Activated naive CD8-positive, alpha-beta T cell treated with anti-CD3 and anti-CD28 coated beads, Interleukin-2, amount 50 U/mL, for 24 hours (primary cell): ENCODE measurements at places on chromosomes 5 and 9.
A peak's percentile ranks its signal among the peaks of the same experiment; 100 is the strongest.

DNA sequence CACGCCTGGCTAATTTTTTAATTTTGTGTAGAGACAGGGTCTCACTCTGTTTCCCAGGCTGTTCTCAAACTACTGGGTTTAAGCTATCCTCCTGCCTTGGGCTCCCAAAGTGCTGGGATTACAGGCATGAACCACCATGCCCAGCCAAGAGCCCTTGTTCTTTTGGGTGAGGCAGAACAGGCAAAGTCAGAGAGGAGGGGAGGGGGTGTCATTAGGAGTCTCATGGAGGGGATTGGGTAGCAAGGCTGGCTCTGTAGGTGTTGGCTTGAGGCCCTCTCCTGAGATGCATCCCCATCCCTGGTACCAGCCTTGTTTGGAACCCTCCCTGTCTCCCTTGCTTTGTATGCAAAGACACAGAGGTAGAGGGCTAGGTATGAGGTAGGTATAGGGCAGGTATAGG is 24.1 kb downstream of the GSN start:
- DNase-seq: no peak

DNA sequence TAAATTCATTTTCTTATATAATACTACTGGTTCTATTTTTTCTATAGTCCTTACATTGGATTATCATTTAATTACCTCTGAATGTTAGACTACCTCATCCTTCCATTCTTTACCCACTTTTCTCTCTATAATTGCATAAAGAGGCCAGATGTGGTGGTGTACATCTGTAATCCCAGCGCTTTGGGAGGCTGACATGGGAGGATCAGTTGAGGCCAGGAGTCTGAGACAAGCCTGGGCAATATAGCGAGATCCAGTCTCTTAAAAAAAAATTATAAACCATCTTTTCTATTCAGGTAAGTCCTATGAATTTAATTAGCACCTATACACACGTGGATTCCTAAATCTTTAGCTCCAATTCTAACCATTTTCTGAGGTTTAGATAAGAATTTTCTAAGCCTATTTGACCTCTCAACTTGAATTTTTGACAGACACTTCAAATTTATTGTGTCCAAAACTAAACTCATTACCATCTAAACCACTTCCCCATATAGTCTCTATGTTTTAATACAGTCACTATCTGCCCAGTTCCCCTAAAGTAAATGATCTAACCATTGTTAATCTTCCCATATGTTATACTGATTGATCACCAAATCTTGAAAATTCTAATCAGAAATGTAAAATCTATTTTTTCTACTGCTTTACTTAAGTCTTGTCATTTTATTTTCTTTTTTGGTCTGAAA is 33.0 kb upstream of the CHD1 start:
- DNase-seq: no peak

- no peak for DNase-seq
Observed at GRCh38 chr5:156706631-156707030, 143.5 kb upstream of the PPP1R2B start.

GRCh38 chr5:19928562-19929421 is 59.2 kb downstream of the CDH18 start:
- no peak for DNase-seq

DNA sequence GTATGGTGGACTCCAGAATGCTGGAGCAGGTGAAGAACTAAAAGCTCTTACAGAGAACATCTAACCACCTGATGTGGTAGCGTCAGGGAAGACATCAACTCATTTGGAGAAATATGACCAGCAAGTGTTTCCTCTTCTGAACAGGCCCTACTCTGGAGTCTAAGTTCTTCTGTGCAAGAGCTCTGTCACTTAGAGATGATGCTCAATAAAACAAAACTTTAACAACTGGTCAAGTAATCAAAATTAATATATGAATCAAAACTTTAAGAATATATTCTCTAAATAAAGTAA is 85.8 kb downstream of the CYFIP2 start:
- no peak for DNase-seq

- DNase-seq: no peak
Observed at GRCh38 chr9:99560561-99560960, 261.1 kb upstream of the NR4A3 start.

DNA sequence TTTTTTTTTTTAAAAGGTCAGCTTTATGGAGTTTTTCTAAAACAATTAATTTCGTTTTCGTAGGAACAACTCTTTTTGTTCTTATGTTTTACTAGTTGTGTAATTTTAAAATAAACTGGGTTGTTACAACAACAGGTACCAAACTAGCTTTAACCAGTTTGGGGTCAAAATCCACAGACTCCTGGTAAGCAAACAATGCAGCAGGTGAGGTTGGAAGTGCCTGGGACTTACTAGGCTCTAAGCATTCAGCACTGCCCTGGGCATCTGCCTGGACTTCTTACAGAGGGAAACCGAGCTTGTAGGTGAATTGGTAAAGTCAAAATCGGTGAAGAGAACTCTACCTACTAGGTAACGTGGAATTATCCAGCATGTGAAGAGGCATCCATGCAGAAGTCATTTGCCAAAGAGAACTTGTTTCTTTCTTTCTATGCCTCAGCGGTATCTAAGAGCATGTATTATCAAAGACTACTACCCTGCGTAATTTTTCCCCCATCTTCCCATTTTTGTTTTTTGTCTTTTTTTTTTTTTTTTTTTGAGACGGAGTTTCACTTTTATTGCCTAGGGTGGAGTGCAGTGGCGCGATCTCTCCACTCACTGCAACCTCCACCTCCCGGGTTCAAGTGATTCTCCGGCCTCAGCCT is 145.4 kb downstream of the KCTD16 start:
- no peak for DNase-seq

GRCh38 chr5:129629575-129629974 is 118.3 kb upstream of the MINAR2 start:
- DNase-seq: no peak

DNA sequence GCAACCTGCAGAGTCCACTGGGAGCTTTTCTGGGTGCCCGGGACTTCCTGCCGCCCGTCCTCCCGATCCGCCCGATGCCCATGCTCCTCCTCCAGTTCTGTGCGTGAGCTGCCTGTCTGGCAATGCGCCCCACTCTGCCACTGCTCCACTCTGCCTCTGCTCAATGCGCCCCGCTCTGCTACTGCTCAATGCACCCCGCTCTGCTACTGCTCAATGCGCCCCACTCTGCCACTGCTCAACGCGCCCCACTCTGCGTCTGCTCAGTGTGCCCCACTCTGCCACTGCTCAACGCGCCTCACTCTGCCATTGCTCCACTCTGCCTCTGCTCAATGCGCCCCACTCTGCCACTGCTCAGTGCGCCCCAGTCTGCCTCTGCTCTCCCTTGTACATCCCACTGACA is 436.0 kb downstream of the NR2F1-AS1 start:
- no peak for DNase-seq

GRCh38 chr9:133112663-133113026 is 8.4 kb downstream of the RALGDS start:
- DNase-seq: no peak

DNA sequence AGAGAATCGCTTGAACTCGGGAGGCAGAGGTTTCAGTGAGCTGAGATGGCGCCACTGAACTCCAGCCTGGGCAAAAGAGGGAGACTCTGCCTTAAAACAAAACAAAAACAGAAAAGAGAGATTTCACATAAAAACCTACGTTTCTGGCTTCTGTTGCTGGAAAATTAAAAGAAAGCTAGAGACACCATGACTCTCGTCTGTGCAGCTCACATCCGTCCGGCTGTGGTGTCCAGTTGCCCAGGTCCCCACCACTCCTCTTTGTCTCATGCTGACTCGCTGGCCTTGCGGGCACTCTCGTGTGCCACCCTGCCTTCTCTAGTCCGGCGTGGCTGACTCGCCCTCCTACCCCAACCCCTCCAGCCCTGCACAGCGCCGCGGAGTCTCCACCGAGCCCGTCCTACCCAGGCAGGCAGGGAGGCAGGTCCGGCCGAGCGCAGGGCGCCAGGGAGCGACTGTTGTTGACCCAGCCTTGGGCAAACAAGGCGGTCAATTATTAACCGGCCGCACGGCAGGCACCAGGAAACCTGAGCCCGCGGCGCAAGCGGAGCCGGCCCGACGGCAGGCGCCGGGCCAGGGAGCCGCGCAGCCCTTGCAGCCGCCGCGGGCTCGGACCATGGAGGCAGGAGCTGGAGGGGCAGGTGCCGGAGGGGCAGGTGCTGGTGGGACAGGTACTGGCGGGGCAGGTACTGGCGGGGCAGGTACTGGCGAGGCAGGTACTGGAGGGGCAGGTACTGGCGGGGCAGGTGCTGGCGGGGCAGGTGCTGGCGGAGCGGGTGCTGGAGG is at the start of gene PRRT1B:
Gene PRRT1B, plus strand, starts transcription at position 521 of the 783 bp plus-strand sequence. Its CDS starts 93 bp downstream, at position 614.
- no peak for DNase-seq

DNA sequence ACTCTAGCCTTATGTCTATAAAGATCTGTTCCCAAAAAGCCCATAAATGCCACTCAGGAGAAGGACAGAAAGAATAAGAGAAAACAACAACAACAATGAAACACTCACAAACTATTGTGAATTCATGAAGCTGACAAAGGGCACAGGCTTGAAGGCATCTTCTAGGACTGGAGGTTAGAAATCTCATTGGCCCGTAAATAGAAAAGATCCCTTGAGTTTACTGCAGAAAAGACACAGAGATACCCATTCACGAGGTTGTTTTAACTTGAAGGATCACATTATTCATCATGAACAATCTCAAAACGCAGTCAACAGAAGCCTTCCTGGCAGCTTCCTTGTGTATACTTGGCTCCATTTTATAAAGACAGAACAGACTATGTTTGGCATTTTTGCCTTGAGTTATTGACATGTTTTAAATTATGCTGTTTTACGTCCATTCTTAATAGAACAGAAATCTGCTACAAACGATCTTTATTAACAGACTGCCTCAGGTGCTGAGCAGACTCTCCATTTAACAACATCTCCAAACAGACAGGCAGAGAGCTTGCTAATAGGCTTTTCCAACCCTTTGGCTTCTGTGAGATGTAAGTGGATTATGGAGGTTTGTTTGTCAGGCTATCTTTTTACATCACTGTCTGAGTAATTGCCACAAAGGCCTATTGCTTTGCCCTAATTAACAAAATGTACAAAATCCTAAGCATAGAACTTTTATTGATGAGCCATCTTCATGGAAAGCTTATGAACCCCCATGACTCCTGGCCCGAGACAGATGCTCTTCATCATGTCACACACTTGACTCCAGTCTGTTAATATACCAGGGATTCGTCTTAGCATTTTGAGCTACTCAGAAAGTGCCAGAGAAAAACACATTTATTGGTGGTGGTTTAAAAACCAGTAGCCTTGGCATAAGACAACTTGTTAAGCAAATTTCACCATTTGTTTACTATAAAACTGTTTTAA is 735.3 kb upstream of the ZNF608 start:
- DNase-seq: no peak

- DNase-seq: no peak
Observed at GRCh38 chr9:94511955-94512265, 43.0 kb upstream of the PCAT7 start.

GRCh38 chr5:145236983-145237382 is 598.2 kb downstream of the PRELID2 start:
- no peak for DNase-seq

DNA sequence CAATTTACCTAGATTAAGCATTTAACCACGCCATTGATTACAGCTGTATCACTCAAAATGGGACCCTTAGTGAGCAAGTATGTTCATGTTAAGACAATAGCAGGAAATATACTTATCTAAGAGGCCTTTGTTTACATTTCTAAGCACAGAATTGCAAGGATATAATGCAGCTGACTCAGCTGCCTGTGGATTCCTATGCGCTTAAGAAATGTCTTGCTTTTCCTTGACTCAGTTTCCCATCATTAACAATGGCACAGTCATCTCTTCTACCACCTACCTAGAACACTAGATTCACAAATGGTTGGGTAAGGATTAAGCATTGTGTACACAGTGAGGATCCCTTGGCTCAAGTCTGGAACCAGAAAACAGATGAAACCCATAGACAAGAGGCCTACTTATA is 163.8 kb downstream of the TSSK1B start:
- no peak for DNase-seq

DNA sequence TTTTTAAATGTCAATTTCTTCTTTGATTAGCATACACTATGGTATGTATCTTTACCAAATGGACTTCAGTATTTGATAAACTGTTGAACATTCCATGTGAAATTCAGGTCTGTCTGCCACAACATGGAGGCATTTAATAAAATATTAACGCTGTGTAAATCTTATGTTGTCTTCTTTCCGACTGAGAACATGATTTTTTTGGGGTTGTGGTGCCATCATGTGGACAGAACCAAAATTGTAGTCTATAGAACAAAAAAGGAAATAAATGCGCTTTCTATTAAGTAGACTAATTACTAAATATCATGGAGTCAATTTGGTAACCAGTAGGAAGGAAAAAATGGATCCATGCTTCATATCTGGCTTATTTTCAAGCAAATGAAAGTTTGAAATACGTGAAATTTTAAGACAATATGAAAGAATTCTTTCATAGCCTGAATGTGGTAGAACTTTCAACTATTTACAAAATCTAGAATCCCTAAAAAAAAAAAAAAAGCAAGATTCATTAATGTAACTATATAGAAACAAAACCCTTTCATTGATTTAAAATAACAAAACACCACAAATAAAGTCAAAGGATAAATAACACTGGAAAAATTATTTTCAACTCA is 2.8 kb upstream of the PLK2 start:
- peak; percentile 17 for DNase-seq

GRCh38 chr5:37703841-37704241 is 136.0 kb downstream of the GDNF start:
- DNase-seq: no peak

DNA sequence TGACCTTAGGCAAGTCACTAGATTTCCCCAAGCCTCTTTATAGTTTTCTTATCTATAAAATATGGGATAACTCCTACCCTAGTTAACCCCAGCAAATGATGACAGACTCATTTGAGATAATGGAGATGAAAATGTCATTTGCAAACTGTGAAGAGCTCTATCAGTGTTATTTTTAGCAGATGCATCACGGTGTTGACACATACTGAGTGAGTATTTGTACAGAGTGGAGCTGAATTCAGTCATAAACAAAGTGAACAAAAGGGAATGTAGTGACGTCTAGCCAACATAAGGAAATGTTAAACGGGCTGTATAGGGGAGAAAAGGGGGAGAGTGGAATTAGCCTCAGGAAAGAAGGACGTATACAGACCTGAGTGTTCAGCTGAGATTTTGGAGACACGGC is 75.9 kb downstream of the NMUR2 start:
- DNase-seq: no peak

DNA sequence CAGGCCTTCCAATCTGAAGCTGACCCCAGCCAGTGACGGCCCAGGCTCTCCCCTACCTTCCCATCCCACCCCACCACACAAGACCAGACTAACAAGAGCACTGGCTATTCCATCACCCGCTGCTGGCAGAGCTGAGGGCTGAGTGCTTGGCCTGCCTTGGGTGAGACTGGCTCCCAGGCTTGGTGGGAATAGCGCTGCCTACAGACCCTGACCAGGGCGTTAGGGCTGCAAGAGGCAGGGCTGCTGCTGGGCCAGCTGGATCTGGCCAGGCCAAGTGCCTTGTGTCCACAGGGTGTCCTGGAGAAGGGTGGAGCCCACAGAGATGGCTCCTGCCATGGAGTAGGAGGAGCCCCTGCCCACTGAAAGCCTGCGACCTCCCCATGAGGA is 31.6 kb upstream of the ANGPTL2 start:
- DNase-seq: no peak
